ENCODE measurements at places on chromosomes 3 and 15.

- peak; percentile 85 for DNase-seq
Measured at GRCh38 chr15:74322558-74323180, 44.8 kb downstream of the CYP11A1 start.

DNA sequence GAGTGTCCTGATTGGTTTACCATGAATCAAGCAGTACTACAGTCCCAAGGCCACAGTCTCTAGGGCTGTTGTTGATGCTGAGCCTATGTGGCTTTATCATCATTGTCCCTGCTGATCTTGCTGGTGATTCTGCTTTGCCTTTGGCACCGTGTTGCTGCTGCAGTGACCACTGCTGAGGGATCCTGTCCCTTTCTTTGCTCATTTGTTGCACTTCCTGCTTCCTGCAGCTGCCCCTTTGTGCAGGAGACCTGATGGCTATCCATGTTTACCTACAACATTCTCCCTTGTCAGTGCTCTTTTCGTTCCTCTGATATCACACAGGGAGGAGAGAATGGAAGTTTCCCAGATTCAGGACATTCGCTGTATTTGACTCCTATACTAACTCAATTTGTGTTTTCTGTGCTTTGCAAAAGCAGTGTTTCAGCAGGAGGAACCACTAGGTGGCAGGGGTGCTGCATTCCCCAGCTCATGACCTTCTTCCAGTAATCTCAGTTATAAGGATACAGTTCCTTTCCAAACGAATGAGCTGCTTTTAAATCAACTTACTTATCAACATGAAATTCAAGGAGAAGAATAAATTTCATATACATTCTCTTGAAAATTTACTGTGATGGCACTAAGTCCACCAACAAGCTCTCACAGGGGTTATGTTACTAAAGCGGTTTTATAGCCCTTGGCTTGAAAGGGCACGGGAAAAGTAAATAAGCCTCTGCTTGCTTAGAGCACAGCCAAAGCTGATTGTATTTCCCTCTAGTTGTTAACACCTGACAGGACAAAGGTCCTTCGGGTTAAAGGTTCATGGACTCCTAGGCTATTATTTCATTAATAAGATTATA, 9.7 kb upstream of the THUMPD3 start:
- peak; percentile 79 for DNase-seq

DNA sequence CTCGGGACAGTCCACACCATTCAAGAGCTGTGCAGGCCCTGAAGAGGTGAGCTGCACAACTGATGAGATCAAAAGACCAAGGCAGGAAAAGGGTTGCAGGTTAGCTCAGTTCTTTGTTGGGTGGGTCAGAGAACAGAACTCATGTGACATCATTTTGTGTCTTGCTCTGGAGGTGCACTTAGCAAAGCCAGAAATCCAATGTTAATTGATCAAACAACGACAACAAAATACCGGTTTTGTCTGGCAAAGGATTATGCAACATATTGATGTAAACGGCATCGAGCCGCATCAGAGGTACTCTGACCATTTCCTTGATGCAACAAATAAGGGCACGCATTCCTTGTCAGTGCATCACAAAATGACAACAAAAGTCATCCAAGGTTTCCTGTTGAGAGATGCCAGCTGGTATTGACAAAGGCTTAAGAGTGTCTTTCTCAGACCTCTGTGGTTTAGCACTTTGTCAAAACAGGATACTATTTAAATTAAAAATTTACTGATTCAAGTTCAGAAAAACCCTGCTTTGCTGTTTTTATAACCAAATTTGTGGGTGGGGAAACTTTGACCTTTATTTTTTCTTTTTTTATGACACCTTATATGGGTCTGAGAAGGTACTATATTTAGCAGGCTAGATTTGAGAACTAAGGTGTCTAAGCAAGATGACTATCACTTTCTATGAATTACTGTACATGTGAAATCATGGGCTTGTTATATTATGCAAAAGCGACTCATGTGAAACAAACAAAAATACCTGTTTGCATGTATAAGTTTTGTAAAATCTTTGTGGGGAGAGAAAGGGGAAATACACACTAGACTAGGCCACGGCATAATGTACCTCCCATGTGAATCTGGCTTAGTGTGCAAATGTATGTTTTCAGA, 496.1 kb downstream of the FOXP1 start:
- peak; percentile 56 for DNase-seq

GRCh38 chr15:29143909-29144635, 125.5 kb downstream of the NSMCE3 start:
- no peak for DNase-seq

Measured in Karpas-422 (cell line).